Activated T-cell treated with anti-CD3 and anti-CD28 coated beads, Interleukin-2, amount 50 U/mL, for 1 hour (primary cell): ENCODE measurements at places on chromosomes 13 and 19.
A peak's percentile ranks its signal among the peaks of the same experiment; 100 is the strongest.

GRCh38 chr19:31513841-31514240 lies 164.6 kb upstream of the TSHZ3 start:
- DNase-seq = no peak

DNA sequence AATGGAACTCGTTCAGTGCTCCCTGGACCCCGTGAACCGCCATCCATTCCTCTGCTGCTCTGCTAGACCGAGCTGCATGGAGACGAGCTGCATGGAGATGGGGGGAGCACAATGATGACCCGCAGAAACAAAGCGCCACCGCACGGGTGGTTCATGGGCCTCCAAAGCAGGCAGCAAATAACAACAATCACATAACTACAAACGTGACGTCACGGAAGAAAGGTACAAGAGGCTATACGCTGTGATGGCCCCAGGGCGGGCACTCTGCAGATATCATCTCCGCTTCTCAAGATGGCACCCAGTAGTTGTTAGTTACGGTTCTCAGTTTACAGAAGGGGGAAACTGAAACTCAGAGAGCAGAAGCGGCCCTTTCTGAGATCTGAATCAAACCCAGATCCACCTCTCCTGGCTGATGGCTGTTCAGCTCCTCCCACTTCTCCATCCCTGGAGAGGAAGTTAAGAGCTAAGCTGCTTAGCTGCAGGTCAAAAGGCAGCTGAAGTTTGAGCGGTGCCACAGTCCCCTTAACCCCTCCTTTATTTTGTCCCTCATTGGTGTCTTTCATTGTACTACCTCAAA lies 1.7 kb downstream of the ATP13A1 start:
- no peak for DNase-seq

- no peak for DNase-seq
Observed at GRCh38 chr19:40262422-40262821, 22.7 kb downstream of the AKT2 start.

- DNase-seq = peak; percentile 92
Observed at GRCh38 chr19:1929021-1929742, 11.8 kb upstream of the CSNK1G2 start.

- DNase-seq = no peak
Observed at GRCh38 chr13:74773248-74773647, 639.0 kb upstream of the KLF12 start.

- no peak for DNase-seq
Observed at GRCh38 chr19:14544977-14545715, 15.8 kb downstream of the TECR start.

DNA sequence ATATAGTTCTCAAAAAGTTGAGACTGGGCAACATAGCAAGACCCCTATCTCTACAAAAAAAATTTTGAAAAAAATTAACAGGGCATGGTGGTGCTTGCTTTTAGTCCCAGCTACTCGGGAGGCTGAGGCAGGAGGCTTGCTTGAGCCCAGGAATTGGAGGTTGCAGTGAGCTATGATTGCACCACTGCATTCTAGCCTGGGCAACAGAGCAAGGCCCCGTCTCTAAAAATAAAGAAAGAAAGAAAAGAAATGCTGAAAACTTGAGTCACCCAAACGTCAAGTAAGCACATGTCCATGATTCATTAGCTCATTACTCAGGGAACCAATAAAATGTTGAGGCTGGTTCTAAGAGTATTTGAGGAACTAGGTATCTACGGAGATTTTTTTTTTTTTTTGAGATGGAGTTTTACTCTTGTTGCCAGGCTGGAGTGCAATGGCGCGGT lies 33.9 kb upstream of the SEMA6B start:
- DNase-seq = no peak

DNA sequence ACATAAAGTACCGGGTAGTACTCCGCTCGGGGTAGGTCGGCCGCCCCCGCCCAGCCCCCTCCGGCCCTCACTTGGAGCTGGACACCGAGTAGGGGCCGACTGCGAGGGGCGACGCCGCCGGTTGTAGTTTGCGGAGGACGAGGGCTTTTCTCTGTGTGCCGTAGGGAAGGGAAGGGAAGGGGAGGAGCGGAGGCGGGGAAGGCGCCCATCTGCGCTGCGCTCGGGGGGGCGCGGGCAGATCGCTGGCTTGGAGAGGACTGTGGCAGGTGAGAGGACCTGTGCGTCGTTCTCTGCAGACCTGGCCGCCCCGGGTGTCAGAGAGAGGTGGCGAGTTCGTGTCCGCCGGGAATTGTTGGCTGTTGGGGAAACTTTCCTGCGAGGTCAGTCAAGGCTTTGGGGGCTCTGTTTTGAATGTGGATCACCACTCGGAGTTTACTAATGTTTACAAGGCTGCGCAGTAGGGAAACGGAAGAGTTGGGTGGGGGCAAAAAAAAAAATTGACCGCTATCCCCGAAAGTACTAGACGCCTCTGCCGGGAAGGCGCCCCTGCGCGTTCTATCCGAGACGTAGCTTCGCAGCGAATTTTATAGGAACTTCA lies 1.4 kb downstream of the ING1 start:
- no peak for DNase-seq

GRCh38 chr19:38654628-38655055 lies 7.2 kb downstream of the ACTN4 start:
- no peak for DNase-seq

DNA sequence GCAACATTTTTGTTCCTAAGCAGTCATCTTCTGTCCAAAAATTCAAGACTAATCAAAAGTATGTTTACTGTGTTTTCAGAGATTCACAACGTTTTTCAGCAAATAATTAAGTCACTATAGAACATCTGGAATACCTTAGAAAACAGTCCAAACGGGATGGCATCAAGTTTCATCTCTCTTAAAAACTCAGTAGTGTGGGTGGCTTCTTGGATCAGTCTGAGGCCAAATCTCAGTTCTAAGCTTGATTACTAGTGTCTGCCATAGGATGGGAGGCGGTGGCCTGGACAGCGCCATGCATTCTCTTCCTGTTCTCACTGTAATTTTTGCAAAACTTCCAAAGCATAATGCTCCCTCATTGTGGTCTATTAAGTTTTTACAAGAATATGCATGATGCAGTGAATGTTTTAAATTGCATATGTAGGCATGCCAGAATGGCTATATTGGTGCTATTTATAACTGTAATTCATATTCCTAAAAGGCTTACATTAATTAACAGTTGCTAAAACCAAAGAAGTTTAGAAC lies 37.1 kb downstream of the ANKRD10 start:
- DNase-seq = no peak

DNA sequence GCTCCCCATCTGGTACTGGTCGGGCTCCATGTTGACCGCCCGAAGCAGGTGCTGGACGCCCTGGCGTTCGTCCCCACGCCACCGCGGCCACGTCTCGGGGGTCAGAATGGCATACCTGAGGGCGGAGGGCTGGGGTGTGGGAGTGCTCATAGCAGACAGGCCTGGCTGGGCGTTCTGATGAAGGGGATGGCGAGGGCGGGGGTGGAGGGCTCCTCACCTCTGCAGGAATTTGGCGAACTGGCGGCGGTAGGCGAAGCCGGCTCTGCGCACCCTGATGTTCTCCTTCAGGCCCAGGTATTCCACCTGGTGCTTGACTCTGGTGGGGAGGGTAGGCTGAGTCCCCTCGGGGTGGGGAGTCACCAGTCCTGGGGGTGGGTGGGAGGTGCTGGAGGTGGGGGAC lies 22.3 kb upstream of the ZNF414 start:
- no peak for DNase-seq

- DNase-seq = no peak
Observed at GRCh38 chr13:95540888-95541287, 11.6 kb upstream of the CLDN10 start.

GRCh38 chr13:43136920-43137575 lies 113.7 kb downstream of the DNAJC15 start:
- no peak for DNase-seq

GRCh38 chr13:75016225-75016624 lies 465.7 kb downstream of the TBC1D4 start:
- no peak for DNase-seq

GRCh38 chr13:110356362-110356761 lies 49.3 kb downstream of the COL4A2 start:
- no peak for DNase-seq

GRCh38 chr13:76939215-76939614 lies 9.1 kb upstream of the ACOD1 start:
- no peak for DNase-seq

- no peak for DNase-seq
Observed at GRCh38 chr13:44578067-44578400, 1.9 kb upstream of the TSC22D1 start.

- DNase-seq = no peak
Observed at GRCh38 chr19:19485161-19485997, 30.0 kb downstream of the TSSK6 start.

DNA sequence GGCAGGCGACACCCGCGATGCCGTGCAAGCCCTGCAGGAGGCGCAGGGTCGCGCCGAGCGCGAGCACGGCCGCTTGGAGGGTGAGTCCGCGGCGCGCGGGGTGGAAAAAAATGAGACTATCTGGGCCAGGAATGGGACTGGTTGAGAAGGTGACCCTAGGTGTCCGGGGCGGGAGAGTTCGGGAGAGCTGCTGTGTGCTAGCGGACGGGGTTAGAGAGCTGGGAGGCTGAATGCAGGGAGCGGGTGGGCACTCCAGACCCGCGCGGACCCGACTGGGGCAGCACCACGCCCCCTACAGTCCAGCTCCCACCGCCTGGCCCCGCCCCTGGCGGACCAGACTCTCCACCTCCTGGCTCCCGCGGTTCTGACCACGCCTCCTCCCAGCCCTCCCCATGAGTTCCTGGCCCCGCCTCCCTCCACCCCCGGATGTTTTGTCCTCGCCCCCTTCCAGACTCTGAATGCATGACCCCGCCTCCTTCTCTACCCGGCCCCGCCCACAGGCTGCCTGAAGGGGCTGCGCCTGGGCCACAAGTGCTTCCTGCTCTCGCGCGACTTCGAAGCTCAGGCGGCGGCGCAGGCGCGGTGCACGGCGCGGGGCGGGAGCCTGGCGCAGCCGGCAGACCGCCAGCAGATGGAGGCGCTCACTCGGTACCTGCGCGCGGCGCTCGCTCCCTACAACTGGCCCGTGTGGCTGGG lies 1.5 kb downstream of the CLEC11A start:
- peak; percentile 89 for DNase-seq

DNA sequence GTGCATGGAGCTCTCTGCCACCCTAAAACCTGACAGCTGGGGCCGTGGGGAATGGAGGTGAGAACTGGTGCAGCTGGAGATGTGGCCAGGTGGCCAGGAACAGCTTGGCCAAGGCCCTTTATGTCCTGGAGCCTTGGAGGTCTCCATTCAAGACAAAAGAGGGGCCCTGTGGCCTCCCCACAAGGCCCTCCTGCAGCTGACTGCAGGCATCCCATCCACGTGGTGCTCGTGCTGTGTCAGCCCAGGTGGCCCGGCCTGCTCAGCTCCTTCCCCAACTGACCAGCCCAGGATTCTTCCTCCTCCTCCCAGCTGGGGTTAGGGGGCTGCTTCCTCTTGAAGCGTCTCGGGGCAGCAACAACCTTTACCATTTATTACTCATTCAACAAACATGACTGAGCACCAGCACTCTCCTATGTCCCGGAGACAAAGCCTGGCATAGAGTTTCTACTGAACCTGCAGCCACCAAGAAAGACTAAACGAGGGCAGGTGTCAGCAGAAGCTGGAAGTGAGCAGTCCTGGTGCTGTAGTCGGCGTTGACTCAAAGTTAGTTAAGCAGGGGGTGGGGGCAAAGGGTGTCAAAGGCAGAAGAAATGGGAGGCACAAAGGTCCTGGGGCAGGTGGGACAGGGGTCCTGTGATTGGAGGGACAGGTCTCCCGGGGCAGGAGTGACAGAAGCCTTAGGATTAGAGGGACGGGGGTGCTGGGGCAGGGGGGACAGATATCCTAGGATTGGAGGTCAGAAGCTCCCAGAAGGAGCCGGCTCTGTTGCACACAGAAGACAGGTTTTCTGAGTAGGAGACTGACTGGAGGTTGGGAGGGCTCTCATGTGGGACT lies 23.3 kb upstream of the C13orf46 start:
- no peak for DNase-seq

DNA sequence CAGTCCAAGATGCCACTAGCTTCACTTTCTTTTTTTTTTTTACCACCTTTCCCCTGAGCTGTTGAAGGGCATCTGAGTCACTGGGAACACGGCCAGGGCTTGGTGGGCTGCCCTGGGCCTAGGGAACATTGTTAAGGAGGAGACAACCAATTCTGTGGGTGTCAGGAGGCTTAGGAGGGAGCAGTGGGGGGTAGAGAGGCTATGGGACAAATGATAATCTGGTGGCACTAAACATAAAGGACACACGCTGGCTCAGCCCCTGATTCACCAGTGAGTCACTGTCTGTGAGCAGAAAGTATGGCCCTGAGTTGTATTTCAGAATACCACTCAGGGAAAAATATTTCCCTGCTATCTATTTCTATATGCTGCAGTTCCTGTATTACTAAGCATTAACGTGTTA lies 207.8 kb downstream of the DCLK1 start:
- DNase-seq = no peak

DNA sequence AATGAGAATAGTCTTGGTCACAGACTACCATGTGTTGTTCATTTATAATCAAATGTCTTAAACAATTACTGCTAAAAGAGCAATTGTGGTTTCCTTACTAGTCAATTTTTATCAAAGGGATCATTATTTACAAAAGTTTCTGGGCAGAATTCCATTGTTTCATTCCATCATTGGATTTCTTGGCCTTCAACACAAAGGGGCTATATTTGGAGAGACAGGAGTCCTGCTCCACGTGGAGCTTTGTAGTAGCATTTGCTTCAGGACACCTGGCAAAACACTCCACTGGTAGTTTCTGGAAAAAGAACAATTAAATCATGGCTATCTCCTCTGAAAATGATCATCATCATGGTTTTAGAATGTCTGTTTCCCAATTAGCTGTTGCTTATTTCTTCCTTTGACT lies 22.3 kb upstream of the STARD13 start:
- no peak for DNase-seq

DNA sequence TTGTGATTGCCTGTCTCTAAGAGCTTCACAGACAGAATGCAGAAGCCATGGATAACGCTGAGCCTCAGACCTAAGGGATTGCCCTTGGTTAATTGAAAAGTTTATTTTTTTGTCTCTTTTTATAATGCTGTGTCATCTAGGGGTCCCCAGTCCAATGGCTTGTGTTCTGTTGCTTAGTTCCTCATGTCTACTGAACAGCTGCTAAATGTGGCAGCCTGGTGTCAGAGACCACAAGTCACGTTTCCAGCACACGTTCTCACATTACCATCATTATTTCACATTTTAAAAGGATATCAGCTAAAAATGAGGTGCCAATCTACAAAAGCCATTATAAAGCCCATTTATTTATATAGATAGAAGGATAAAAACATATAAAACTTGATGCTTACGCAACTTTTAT lies 1362.0 kb downstream of the PCDH9 start:
- DNase-seq = no peak

DNA sequence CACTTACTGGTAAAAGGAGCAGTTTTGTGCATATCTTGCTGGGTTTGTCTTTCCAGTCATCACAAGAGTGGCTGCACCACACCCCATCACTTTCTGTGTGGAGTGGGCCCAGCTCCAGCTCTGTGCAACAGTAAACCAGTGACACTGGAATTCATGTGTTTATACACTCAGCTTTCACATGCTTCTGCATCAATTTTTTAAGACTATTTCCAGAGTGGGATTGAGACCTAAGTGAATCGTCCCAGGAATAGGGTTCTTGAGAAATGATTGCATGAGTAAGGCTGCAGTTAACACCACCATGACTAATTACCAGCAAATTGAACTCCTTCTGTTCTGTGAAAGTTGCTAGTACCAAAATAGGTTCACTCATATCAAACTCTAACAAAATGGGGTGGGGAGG lies 5.3 kb upstream of the CFAP97D2 start:
- DNase-seq = no peak

GRCh38 chr13:31919971-31920726 lies 111.4 kb upstream of the FRY start:
- DNase-seq = no peak
